ENCODE measurements at places on chromosomes 6 and 20.
A peak's percentile ranks its signal among the peaks of the same experiment; 100 is the strongest.

DNA sequence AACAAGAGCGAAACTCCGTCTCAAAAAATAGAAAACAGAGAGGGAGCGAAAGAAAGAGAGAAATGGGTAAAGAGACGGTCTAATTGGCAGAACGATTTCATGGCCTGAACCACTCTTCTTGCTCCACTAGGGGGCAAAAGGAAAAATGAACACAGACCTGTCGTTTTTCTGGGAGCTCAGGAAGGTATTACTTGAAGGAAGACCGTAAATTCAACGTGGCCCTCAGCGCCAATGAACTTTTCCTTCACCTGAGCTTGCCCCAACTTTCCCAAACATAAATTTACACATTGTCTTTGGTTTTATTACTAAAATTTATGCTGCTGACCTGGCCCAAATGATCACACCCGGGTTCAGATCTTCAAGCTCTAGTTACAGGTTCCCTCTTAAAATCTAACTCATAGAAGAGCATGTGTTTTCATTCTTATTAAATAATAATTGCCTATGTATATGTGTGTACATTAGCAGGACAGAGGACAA, 67.3 kb downstream of the ATP9A start:
- peak; percentile 62 for DNase-seq

- DNase-seq, result no peak
Observed at GRCh38 chr6:25997921-25998320, 35.3 kb downstream of the TRIM38 start.

GRCh38 chr20:39069976-39070375, 107.8 kb downstream of the DHX35 start:
- DNase-seq, result no peak

GRCh38 chr6:168165373-168165772, 86.4 kb upstream of the FRMD1 start:
- no peak for DNase-seq

DNA sequence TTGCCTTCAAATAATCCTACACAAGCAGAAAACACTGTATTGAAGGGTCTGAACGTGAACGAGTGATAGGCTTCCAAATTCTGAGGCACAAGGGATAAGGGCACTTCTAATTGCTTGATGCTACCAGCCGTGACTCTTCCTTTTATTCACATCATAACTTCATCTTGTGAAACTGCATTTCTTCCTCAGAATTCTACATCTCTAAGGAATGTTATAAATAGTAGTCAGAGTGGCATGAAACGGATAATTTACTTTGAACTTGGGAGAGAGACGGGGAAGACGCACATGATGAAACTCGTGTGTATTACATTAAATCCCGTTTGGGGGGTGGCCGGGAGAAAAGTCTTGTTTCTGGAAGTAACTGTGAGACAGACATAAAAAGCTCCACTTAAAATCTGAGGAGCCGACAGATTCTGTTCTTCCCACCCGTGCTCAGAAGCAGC, 754 bp downstream of the HDDC2 start:
- peak; percentile 53 for DNase-seq

GRCh38 chr6:113160306-113161017, 696.7 kb upstream of the MARCKS start:
- no peak for DNase-seq

GRCh38 chr6:122014961-122015360, 384.5 kb upstream of the HSF2 start:
- DNase-seq, result no peak

GRCh38 chr6:157614026-157614568, 208.9 kb upstream of the SNX9 start:
- DNase-seq, result peak; percentile 45

All from KBM-7 (cell line).